ENCODE measurements at places on chromosomes 4 and X.
A peak's percentile ranks its signal among the peaks of the same experiment; 100 is the strongest.

DNA sequence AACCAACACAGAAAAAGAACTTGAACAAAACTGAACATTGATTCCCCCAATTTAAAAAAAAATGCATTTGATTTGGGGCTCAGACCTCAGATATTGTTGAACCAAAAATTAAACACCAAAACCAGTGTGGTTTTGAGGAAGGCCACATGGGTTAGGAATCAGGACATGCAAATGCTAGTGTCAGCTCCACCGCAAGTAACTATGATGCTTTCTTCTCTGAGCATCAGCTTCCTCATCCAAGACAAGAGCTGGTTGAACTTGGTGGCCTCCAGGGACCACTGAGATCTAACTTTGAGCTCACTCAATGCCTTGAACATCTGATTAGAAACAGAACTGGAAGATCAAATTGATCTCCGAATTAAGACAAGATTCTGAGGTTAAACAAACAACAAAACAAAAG, 142.9 kb upstream of the NWD2 start:
- no peak for DNase-seq

- peak; percentile 1 for DNase-seq
Measured at GRCh38 chr4:163495900-163496299, 1.4 kb downstream of the TMA16 start.

DNA sequence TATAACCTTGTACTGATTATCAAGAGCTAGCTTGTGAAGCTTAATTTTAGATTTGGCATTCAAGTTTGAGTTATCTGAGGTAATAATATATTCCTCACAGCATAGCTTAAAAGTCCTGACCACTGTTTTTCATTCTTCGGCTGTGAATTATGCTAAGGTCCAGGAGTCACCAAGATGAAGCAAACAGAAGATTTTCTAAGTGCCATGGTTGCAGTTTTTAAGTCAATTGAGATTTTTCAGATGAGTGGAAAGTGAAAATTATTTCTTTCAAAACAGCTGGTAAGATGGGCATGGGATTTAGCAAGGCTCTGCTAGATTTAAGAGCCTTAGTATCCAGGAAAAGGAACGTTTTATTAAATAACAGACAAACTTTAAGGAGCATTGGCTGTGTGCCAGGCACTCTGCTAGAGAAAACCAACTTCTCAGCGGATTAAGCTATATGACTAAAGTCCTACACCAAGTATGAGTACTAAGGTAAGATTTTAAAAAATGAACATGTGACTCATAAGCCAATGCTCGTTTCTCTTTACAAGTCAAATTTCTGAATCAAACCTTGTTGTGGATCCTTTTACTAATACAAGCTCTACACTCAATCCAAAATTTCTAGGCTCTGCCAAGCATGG, 149.9 kb upstream of the IL15 start:
- DNase-seq = no peak

- DNase-seq = no peak
Measured at GRCh38 chrX:7614616-7615015, 228.4 kb upstream of the VCX start.

GRCh38 chr4:38489924-38490639, 173.9 kb upstream of the KLF3 start:
- no peak for DNase-seq

DNA sequence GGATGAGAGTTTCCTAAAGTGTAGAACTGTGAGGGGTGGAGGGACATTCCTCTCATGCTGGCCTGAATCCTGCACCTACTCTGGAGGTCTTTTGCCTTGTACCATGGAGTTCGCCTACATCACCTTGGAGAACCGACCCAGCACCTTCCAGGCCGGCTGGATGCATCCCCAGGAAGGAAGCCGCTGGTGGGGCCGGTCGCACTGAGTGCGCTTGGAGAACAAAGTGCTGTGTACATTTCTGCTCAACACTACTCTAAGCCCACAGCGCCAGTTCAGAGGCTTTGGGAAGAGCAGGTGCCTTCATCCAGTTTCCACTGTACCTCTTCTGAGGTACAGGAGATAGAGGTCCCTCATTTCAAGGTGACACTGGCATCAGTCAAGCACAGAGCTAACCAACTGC, 15.4 kb upstream of the IRF2 start:
- no peak for DNase-seq

- DNase-seq = no peak
Measured at GRCh38 chr4:168825975-168826374, 184.1 kb downstream of the CBR4 start.

GRCh38 chrX:96929036-96929435, 45.3 kb downstream of the RPA4 start:
- DNase-seq = no peak

DNA sequence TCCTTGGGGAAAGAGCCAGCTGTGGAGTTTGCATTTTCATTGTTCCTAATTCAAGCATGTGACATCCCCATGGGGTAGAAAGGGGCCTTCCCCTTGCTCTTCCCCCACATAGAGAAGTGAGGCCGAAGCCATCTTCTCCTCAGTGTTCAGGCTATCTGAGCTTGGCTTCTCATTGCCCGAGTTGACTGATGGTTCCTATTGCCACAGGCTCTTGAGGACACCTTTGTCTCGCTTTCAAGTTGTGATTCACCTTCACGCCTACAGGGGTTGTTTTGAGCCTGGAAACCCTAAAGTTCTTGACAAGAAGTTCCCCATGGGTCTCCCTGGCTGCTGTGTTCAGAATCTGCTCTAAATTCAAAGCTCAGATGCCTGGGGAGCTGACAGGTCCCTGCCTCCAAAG, 25.0 kb downstream of the CCNQ start:
- DNase-seq = no peak

DNA sequence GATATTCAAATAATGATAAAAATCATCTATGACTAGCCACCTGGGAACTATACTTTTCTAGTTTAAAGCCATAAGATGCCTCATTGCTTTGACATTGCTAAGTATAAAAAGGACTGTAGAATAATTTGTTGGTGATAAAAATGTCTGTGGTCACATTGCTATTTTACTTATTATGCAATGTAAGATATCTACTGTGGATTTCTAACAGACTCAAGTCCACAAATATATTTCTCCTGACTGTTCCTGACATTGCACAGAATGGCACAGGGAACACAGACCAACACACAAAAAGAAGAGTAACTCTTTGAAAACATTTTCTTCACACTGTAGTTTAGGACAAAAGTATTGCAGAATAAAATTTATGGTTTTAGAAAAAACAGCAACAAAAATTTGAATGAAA, 2.2 kb upstream of the TMPRSS11E start:
- DNase-seq = no peak

- no peak for DNase-seq
Measured at GRCh38 chr4:3786196-3786869, 20.1 kb downstream of the ADRA2C start.

- no peak for DNase-seq
Measured at GRCh38 chr4:142925161-142925560, 79.1 kb upstream of the INPP4B start.

DNA sequence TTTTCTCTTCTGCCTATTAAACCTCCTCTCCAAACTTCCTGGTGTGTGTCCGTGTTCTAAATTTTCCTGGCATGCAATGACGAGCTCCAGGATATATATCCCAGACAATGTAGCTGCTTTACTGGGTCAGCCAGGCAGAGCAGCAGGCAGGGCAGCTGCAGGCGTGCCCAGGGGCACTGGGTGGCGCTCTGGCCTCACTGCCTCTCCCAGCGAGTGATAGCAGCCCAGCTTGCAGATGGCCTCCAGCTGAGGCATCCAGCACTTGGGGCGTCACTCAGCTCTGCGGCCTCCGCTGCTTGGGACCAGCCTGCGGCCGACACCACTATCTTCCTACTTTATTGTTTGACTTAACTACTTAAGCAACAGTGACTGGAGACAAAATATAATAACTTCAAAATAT, 23.0 kb upstream of the UBA6 start:
- DNase-seq = no peak

DNA sequence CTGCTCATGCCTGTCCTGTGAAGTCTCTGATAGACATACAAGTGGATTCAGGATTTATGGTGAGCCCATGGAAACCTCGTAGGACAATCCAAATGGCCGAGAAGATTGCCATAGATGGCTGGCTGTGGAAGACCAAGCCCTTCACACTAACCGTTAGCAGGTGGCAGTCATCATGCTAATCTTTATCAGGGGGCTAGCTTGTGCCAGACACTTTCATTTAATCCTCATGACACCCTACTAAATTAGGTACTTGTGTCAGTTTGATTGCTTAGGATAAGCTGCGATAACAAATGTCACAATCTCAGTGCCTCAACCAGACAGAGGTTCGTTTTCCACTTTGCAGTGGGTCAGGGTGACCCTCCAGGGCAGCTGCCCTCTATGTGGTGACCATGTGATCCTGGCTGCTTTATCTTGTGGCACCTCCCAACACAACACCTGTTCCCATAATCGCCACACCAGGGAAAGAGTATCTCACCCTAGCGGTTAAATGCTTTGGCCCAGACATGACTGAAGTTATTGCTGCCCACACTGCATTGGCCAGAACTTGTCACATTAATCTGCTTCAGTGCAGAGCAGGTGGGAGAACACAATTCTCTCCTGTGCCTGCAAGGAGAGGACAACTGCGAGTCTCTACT, 60.8 kb downstream of the REPS2 start:
- DNase-seq = peak; percentile 32

DNA sequence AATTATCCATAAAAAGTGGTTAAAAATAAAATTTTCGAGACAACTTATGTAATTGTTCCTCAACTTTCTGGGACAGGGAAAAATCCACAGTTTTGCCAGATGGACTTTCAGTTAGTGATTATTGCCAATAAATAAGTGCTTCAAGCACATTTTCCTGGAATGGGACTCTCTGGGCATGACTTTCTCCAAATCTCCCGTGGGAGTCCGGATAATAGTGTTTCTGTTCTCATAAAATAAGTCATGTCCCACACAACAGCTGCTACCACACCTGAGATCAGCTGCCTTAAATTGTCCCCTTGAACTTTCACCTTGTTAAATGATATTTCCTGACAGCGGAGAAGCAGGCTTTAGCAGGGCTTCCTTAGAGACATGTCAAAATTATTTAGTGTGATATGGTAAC, 133.4 kb upstream of the NAP1L5 start:
- no peak for DNase-seq

DNA sequence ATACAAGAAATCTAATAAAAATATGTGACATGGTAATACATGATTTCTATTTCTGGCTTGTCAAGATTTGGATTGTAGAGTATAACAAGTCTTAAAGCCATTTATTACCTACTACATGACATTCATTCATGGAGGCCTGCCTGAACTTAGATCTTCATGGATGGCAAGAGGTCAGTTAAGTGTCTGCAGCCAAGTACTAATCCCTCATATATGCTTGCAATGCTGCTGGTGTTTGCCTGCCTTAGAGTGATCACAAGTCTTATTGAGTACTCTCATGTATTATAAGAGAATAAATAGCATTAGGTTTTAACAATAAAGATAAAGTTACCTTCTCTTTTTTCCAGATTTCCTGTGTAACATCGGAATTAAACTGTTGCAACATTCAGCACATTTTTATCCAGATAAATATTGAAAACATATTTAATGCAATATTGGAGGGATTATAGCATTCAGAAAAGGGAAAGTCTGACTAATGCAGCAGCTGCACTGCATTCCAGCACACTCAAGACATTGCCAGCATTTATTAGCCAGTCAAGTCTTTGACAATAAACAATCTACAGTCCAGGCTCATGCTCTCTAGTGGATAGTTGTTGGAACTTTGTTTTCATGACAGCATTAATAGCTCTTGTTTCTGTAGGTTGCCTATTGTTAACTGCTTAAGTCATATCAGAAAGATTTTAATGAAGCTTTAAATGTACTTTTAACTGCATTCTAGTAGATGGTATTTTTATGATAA, 737.1 kb downstream of the FAT4 start:
- DNase-seq = no peak

GRCh38 chr4:28402751-28403150, 1542.1 kb downstream of the STIM2 start:
- DNase-seq = no peak

GRCh38 chr4:52876069-52876468, 14.0 kb downstream of the RASL11B start:
- no peak for DNase-seq

- no peak for DNase-seq
Measured at GRCh38 chrX:69506617-69507499, 2.7 kb downstream of the NALF2 start.

GRCh38 chr4:99859618-99860017, 34.6 kb downstream of the LAMTOR3 start:
- DNase-seq = no peak

DNA sequence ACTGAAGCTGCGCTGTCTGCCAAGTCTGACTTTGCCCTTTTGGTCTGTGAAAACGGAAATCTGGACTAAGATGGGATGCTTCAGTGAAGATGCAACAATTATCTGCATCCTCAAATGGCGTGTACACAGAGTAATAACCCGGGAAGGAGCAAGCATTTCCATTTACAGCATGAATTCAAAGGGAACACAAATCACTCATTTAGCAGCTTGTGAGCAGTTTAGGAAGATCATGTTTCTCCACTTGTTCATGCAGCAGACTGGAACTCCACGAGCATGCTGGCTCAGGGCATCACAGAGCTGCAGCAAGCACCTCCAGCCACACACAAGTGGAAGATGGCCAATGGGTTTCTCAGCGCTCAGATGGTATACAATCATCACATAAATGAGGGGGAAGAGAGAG, 175.5 kb downstream of the NLGN4X start:
- DNase-seq = no peak

DNA sequence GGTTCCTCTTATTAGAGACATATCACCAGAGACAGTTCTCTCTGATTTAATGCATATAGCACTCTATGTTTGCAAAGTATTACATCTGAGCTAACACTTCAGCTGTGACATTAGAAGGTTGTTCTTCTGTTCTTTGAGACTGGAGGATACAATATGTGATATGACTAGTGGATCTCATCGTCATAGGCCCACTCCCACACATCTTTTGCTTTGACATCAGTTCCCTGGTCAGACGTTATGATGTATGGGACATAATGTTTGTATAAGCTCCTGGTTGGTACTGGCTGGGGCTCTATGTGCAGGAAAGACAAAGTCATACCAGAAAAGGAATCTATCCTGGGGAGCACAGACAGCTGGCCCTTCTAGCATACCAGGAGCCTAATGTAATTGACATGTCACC, 57.7 kb upstream of the MAML3 start:
- no peak for DNase-seq

GRCh38 chr4:66911880-66912279, 633.4 kb downstream of the CENPC start:
- no peak for DNase-seq

DNA sequence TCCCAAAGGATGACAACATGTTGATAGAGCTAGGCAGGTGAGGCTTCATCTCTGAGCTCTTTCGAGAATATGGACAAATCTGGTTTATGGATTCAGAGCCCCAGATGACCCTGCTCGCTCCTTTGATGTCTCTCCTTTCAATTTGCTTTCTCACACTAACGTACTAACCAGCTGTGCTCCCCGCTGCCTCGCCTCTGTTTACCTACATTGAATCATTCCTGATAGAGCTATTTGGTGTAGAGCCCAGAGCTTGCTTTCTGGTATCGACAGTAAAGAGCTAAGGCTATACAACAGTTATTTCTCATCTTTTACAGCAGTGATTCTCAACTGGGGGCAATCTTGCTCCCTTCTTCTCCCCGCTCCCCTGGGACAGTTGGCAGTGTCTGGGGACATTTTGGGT, 8.9 kb upstream of the PHKA2 start:
- no peak for DNase-seq

Measured in suppressor macrophage (primary cell).